ENCODE measurements at places on chromosomes 6 and 20.

- DNase-seq = no peak
Measured at GRCh38 chr6:66418906-66419305, 711.9 kb upstream of the EYS start.

DNA sequence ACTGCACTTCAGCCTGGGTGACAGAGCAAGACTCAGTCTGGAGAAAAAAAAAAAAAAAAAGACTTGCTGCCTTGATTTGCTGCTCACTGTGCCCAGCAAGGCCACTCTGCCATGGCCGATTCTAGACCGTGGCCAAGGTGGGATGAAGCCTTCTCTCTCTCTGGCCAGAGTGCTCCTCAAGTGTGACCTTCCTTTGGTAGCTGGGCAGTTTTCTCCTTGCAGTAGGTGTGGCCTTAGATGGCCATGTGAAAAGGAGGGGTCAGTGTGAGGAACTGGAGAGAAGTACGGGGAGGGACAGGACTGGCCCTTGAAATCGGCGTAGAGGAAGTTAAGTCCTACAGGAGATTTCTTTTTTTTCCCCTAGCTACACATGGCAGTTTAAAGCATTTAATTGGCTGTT is 272.0 kb downstream of the ARID1B start:
- DNase-seq = no peak

GRCh38 chr6:4732691-4733315 is 43.4 kb upstream of the CDYL start:
- DNase-seq = no peak

DNA sequence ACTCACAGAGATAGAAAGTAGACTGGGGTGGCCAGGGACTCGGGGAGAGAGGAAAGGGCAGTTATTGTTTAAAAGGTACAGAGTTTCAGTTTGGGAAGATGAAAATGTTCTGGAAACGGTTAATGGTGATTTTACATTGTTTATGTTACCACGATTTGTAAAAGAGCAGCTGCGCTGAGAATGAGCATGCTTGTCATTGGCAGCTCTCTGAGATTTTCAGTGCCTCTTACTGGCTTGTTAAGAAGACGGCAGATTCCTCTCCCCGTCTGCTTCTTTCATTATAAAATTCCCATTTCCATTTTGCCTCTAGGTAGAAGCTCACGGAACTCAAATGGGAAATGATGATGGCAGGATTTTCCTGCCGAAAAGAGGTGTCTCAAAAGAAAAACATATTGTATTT is 39.7 kb upstream of the PPP1R3G start:
- DNase-seq = no peak

GRCh38 chr6:155313602-155314091 is 637 bp downstream of the TFB1M start:
- DNase-seq = no peak

GRCh38 chr6:111633822-111634221 is 28.1 kb upstream of the TRAF3IP2 start:
- DNase-seq = no peak

DNA sequence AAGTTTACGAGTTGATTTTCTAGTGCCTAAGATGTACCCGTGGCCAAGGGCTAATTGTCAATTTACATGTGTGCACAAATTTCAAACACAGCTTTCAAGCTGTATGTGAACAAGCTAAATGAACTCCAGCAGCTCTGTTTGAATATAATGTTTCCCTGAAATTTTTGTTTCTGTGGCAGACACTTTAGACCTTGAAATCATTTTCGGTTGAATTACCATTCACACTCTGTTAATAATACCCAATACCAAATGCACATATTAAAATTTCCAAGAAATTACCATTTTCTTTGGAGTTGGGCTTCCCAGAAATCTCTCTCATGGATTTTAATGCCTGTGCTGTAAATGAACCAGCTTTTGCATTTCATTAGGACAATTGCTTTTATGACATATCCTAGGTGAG is 506.1 kb upstream of the ID4 start:
- DNase-seq = no peak

DNA sequence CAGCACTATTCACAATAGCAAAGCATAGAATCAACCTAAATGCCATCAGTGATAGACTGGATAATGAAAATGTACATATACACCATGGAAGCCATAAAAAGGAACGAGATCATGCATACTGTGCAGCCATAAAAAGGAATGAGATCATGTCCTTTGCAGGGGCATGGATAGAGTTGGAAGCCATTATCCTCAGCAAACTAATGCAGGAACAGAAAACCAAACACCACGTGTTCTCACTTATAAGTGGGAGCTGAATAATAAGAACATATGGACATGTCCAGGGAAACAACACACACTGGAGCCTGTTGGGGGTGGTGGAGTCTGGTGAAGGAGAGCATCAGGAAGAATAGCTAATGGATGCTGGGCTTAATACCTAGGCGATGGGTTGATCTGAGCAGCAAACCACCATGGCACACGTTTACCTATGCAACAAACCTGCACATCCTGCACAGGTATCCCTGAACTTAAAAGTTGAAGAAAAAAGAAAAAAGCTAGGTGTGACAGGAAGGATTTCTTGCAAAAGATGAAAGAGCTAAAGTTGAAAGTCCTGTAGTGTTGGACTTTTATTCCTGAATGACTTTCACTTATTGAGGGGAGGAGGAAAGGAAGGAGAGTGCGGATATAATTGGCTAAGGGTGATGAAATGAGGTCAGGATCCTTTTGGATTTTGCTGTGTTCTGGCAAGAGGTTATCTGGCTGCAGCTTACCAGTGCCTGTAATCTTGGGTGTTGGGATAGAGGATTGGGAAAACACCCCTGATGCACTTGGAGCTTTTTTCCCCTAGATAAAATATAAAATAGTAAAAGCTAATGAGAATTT is 8.5 kb downstream of the TRMT11 start:
- no peak for DNase-seq

DNA sequence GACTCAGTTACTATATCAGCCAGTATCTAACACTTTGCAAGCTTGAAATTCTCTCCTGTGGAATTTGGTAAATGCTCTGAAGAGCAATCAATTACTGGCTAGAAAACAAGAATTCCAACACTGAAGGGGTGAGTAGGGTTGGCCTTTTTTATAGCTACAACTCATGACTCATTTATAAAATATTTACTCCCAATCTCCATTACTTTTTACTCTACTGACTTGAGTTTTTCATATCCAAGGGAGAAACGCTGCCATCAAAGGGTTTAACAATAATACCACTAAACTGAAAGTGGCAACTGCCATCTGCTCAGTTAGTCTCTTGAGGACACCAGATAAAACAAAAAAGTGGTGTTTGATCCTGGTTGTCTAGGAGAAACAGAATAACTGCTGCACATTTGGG is 203.1 kb downstream of the UBE3D start:
- no peak for DNase-seq

DNA sequence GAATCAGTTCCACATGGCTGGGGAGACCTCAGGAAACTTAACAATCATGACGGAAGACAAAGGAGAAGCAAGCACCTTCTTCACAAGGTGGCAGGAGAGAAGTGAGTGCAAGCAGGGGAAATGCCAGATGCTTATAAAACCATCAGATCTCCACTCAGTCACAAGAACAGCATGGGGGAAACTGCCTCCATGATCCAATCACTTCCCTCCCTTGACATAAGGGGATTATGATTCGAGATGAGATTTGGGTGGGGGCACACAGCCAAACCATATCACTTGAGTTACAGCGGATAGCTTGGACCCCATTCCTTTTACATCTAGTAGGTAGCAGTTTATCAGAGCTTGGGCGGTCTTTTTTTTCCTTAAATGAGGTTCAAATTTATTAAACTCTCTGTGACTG is 19.1 kb downstream of the AFDN start:
- no peak for DNase-seq

DNA sequence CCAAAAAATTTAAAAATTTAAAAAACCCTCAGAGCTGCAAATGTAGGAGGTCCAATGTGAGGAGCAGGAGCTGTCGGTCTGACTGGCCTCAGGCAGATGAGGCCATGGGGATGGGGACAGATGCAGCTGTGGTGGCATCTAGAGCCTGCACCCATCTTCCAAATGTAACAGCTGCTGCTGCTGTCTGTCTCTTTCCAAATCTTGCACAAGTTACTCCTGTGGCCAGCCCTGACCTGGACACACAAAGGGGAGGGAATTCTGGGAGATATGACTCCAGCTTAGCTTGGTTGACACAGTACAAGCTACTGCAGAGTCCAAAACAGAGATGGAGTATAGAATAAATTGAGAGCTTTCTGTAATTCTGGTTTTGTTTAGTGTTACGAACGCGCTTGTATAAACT is 115.2 kb downstream of the PRND start:
- no peak for DNase-seq

GRCh38 chr20:36493801-36494114 is 47.6 kb upstream of the MYL9 start:
- DNase-seq = no peak

GRCh38 chr20:9368893-9369292 is 145.5 kb upstream of the LAMP5 start:
- DNase-seq = no peak

GRCh38 chr20:7410150-7410549 is 530.1 kb downstream of the HAO1 start:
- no peak for DNase-seq

- no peak for DNase-seq
Measured at GRCh38 chr20:14913896-14914620, 576.6 kb upstream of the FLRT3 start.

DNA sequence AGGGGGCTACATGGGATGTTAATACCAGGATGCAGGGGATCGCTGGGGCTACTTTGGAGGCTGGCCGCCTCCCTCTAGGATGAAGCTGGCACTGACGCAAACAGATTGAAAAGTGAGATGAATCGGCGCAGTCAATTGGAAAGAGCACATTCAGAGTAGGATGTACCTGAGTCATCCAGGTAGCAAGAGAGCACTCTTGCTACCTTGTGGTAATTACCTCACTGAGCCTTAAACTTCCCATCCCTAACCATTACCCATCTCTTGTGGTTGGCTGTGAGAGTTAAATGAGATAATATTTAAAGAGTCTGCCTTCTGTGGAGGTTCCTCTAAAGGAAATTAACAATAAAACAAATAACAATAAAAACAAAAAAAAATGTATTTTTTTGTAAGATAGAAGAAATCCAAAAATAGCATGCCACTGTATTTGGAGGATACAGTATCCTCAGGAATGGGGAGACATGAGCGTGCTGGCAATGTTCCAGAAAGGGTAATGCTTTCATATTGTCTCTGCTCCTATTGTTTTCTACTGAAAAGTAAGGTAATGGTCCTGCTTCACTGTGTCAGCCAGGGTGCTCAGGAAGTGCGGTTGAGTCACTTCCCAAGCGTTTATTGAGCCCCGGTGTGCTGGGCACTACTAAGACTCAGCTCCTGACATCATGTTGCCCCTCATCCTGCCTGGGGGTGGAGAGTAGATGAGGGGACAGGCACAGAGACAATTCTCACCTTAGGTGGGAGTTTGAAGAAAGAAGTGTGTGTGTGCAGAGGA is 301.1 kb downstream of the EYA4 start:
- no peak for DNase-seq

GRCh38 chr6:30885481-30885998 is 1.2 kb downstream of the DDR1 start:
- no peak for DNase-seq

DNA sequence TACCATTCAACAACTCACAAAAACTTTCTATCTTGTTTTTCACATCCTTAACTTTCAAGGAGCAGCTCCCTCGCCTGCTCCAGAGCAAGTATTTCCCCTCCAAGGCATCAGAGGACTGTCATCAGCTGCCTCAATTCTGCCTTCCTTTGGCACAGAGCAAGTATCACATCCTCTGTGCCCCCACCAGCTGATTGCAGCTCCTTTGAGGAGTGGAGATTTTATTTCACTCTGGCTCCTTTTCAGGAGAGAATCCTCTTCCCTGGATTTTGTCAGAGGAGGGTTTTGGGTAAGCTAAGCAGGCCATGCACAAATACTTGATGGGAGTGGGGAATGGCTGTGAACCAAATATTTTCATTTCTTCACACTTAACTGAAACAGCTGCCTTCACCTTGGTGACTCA is 610.5 kb upstream of the FLRT3 start:
- no peak for DNase-seq

- no peak for DNase-seq
Measured at GRCh38 chr20:50286609-50287008, 96.0 kb downstream of the CEBPB start.

DNA sequence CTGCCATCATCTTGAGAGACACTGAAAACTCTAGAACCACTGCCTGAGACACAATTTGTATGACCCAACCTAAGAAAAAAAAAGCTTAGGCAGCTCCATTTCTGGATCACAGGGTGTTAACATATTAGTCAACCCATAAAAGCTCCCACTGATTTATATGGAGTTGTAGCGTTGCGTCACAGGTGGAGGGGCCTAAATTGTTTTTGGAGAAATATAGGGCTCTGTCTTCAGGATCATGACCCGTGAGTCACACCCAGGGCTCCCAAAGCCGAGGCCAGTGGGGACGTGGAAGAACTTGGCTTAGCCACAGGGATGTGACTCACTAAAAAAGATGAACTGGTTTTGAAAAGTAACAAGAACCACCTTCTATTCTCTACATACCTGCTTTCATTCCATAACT is 116.5 kb upstream of the BMP2 start:
- no peak for DNase-seq

GRCh38 chr6:16316741-16317251 is 78.4 kb downstream of the GMPR start:
- peak; percentile 19 for DNase-seq

DNA sequence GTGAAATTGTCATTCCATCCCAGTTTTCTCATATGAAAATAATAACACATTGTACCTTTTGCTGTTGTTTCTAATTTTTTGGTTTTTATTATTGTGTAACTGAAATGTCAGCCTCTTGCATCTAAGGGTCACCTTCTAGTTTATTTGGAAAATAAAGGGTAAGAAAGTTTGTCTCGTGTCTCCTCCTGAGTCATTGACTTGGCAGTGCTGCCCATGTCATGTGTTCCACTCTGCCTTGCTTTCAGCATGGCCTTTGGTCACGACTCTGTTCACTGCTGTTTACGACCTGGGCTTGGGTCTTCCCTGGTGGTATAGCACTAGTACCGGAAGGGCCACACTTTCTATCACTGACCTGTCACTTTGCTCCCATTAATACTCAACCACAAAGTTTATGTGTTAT is 171.4 kb upstream of the RSPO3 start:
- DNase-seq = no peak

GRCh38 chr6:122400462-122401089 is 1.1 kb downstream of the HSF2 start:
- no peak for DNase-seq

DNA sequence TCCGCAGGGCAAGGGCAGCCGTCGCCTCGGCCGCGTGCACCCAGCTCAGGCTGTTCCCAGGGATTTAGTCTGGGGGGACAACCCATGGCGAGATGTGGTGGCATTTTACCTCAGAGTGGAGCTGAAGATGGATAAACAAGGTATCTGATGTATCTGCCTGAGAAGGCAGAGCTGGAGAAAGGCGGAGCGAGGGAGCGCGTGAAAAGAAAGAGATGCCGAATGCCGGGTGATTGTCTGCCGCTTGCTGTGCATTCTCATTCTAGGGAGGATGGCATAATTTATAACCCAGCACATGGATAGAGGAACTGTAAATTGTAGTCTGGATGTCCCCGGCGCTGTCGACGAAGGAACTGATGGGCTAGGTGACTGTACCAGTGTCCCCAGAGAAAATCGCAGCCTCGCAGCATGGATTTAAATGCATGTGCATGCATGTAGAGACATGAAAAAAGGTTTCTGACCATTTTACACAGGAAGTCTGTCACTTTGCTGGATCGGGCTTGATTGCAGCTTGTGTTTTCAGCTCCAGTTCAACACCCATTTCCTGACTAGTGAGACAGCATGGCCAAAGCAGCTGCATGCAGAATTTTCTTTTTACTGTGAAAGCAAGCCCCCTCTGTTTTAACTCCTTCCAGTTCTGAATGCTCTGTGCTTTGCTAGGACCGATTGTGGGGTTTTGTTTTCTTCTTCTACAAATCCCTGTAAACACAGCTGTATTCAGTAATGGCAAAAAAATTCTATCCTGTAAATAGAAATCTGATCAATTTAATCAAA is 149.7 kb downstream of the PRL start:
- DNase-seq = no peak

All from activated CD4-positive, alpha-beta T cell treated with anti-CD3 and anti-CD28 coated beads, Interleukin-2, amount 50 U/mL, for 24 hours (primary cell).